DMS153 (cell line): ENCODE measurements at places on chromosomes 5 and 9.
A peak's percentile ranks its signal among the peaks of the same experiment; 100 is the strongest.

- no peak for DNase-seq
Measured at GRCh38 chr5:1055896-1056610, 47.5 kb downstream of the NKD2 start.

DNA sequence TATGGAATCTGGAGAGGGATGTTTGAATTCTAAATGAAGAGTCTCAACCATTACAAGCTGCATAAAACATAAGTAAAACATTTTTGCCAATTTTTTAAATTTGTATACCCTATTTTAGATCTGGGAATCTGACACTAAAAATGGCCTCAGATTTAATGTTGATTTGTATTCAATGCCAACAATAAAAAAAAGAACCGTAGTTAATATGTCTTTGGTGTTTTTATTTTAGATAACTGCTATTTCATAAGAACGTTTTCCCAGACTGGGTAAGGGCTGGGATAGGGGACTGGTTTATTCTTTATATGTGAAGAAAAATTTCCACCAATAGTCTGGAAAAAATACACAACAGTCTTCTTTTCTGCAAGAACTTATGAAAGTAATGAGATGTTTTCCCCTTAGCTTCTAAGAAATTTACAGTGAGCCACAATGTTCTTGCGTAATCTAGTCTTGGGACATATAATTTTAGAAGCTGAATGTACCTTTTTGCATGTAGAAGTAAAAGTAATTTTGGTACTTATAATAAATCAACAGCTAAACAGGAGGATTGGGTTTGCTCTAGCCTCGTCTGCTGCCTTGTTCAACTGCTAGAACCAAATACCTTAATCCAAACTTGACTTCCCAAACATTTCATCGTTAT, 244.6 kb upstream of the EFNA5 start:
- DNase-seq, result no peak

DNA sequence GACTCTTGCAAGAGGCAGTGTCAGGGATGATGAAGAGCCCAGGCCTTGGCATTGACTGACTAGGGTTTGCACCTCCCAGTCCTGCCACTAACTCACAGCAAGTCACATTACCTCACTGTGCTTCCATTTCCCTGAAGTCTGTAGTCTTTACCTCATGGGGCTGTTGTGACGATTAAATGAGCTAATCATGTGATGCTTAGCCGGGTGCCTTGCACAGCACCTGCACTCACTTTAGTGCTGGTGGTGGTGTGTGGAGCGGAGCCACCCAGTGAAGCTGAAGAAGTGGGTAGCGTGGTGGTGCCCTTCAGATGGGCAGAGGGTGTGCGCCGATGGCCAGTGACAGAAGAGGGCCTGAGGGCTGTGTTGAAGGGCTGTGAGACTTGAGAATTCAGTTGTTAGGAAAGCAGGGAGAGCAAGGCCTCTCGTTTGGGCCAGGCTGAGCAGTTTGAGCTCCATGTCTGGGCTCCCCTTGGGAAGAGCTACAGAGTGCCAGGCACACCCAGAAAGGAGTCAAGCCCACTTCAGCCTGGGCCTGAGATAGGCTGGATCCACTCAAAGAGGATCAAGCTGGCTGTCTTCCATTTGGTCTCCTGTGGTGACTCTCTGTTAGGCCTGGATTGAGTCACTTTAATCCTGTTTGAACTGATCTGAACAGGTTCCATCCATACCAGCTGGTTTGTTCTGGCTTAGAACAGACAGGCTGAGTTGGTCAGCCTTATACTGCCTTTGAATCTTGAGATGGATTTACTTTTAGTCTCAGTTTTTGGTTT, 42.5 kb downstream of the RALGPS1 start:
- no peak for DNase-seq

DNA sequence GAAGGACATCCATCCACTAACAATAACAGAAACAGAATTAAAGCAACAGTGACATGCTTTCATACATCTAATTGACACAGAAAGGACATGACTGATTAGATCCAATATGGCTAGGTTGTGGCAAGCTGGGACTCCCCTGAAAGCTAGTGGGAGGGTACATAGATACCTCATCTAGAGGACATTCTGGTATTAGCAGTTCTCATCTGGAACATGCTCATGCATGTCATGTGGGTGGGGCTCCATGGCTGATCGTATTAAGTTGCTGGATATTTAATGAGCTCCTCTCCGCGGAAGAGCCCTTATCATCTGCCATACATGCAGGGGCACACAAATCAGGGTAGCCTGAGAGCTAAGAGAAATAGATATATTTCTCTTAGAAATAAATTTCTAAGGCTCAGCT, 358.9 kb downstream of the ICE1 start:
- DNase-seq, result no peak

DNA sequence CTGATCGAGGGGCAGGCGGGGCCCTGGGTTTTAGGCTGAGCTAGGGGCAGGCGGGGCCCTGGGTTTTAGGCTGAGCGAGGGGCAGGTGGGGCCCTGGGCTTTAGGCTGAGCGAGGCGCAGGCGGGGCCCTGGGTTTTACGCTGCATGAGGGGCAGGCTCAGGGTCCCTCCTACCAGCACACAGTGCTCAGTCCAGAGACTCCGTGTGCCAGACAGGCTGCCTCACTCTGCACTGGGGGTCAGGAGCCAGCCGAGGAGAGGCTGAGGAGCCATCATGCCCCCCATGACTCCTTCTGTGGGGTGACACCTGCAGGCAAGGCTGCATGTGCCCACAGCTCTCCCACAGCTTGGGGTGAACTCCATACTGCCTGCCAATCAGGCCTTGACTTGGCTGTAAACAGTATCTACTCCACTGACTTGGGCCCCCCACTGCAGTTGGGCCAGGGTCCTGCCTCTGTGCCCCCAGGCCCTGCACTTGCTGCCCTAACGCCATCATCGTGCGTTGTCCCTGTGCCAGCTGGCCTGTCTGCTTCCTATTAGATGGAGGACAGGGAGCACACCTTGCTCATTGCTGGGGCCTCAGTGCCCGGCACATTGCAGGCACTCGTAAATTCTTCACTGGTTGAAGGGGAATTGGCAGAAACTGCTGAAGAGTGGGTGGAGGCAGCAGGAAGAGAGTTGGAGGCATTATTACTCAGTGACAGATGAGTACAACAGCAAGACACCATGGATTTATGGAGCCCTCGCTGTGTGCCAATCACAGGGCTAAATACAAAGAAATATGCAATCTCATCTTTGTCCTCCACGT, 78.6 kb downstream of the AMBP start:
- no peak for DNase-seq

DNA sequence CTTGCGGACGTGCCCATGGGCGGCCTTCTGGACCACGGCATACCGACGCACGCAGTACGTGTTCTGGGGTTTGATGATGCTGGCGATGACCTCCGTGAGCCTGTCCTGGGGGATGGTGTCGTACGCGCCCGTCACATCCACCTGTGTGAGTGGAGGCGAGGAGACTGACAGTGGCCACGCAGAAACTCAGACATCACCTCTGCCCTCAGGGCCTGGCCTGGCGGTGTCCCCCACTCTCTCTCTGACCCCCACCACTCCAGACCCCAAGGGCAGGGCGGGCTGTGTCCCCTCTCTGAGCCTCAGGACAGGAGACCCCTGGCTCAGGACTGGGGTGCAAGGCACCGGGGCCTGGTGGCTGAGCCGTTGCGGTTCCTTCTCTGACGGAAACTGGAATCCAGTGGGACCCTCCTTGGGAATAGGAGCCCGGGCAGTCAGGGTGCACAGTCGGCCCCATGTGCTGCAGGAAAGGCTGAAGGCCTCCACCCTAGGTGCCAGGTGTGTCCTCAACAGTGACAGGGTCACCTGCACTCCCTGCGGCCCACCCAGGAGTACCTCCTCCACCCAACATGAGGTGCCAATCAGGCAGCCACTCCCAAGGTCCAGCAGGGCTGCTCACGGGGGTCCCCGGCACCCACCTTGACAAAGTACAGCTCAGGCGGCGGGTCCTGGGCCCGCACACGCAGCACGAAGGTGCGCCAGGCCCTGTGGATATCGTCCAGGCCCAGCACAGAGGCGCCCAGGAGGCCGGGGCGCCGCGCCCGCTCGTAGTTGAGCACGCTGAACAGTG, 16.0 kb downstream of the TERT start:
- DNase-seq, result no peak

DNA sequence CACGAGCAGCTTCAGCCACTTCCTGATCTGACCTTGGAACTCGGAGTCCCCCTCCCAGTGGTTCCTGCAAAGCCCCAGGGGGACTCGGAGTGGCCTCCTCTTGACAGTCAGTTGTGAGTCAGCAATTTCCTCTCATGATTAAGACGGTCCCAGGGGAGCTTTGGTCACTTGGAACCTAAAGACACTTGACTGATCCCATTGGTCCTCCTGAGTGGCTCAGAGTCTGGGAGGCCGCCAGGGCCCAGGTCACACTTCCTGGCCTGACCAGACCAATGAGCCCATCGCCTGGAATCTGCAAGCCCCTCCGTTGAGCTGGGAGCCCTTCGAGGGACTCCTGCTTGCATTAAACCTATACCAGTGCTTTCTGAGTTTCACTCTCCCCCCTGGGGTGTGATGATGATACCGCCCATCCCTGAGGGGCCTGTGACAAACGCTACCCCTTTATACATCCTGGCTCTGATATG, 29.1 kb downstream of the TSPAN17 start:
- no peak for DNase-seq

GRCh38 chr5:10995891-10996290, 234.9 kb upstream of the DAP start:
- no peak for DNase-seq

DNA sequence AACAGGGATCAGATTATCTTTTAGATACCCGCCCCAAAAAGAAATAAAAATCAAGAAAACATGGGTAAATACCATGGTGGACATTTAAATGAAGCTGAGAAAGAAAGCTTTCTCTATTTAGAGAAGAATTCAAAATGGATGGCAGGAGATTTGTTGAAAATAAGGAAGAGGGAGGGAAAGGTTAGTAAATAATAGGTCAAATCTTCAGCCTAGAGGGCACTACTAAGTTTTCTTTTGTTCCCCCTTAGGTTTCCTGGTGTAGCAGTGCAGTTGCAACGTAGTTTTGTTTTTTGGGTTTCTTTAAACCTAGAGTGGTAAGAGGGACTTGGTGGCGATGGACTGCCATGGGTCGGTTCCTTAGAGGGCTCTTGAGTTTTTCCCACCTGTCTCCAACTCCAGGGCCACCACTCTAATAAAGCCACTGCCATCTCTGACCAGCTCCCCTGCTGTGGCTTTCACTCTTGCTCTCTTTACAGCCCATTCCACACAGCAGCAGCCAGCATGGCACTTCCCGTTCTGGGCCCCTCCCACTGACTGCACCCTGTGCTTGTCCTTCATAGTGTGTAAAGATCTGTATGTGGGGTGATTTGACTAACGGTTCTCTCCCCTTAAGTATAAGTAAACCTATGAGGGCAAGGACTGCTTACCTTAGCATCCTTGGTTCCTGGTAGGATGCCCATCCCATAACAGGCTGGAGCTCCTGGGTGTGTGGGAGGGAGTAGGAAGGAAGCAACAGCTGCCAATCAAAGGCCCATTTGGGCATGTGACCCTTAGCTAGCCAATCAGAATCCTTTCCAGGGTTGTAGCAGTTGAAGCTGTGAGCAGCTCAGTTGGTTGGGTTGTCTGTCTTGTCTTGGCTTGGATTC, 118.3 kb downstream of the SLC1A3 start:
- DNase-seq, result no peak

GRCh38 chr9:133521122-133522072, 3.4 kb downstream of the MYMK start:
- no peak for DNase-seq

GRCh38 chr5:78542321-78542840, 106.2 kb downstream of the LHFPL2 start:
- DNase-seq, result no peak

DNA sequence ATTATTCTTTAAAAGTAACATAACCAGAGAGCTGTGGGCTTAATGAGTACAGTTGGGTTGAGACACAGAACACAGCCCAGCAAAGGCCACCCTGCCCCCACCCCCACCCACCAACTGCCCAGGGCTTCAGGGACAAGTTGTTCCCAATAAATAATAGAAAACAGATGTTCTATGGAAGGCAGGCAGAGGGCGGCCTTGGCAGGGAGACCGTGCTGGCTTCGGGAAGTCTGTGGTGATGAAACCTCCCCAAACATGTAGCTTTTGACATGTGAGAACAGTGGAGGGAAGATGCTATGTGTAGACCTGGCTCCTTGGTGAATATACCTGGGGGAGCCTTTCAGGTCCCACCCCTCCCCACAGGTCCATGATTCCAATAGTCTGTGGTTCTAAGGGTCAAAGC, 10.0 kb downstream of the TRAF1 start:
- DNase-seq, result no peak

GRCh38 chr5:167513381-167513780, 778.1 kb upstream of the WWC1 start:
- peak; percentile 55 for DNase-seq

- DNase-seq, result no peak
Measured at GRCh38 chr9:11697126-11697525, 996.1 kb upstream of the TYRP1 start.

- no peak for DNase-seq
Measured at GRCh38 chr5:67393211-67393610, 196.6 kb upstream of the CD180 start.

DNA sequence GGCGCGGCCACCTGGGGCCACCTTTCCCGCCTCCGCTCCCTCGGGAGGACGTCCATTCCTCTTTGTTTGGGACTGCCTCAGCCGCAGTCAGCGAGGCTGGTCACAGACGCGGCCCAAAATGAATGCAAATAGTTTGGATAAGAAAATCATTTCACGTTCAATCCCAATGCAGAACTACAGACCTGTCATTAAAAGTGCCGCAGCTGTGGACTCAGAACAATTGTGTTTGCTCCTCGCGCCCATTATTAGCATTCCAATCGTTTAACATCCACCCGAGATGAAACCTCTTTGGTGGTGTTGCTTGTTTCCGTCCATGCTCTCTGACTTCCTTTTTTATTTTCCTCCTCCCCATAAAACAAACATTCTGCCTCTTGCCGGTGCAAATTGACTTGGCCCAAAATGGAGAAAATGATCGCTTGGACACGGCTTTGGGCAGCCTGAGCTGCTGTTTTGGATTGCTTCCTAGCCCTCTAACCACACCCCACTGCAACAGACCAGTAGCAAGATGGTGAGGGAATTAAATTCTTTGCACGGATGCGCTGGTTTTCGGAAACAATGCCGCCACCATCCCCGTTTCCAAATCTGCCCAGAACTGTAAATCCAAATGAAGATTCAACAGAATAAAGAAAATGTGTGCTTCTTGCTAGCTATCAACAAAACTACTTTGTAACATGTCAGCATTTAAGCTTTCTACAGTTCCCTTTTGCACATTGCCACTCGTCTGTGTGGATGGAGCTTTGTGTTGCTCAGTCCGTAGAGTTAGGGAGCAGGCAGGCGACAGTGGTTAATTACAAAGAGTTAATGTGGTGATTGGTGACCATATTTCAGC, 784 bp downstream of the NLN start:
- no peak for DNase-seq

DNA sequence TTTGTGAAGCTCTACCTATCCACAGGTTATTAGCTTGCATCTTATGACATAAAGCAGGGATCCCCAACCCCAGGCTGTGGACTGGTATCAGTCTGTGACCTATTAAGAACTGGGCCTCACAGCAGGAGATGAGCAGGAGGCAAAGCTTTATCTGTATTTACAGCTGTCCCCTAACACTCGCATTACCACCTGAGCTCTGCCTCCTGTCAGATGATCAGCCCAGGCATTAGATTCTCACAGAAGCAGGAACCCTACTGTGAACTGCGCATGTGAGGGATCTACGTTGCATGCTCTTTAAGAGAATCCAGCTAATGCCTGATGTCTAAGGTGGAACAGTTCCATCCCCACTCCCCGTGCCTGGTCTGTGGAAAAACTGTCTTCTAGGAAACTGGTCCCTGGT, 19.7 kb downstream of the FBXW11 start:
- no peak for DNase-seq

GRCh38 chr5:5116956-5117355, 23.2 kb upstream of the ADAMTS16 start:
- DNase-seq, result no peak
